ENCODE measurements at places on chromosomes 13 and 19.
A peak's percentile ranks its signal among the peaks of the same experiment; 100 is the strongest.

DNA sequence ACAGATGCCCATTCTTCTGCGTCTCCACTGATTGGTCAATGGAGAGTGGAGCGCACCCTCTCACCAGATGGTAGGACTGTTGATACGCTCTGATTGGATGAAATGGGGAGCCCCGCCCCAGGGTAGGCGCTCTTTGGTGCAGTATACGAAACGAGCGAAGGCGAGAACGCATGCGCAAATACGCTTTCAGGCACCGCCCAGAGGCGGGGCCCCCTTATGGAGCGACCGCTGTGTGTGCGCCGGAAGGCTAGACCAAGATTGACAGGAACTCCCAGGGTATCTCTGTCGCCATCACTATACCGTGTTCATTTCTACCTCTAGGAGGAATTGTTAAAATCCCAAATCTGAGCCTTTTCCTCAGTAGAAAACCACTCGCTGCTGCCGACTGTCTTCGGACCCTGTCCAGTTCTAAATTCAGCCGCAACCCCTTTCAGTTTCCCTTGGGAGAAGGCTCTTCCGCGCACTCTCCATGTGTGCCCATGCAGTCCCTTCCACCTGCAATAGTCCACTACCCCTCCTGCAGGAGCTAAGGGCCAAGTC lies 720 bp upstream of the HNRNPL start:
- peak; percentile 100 for DNase-seq

DNA sequence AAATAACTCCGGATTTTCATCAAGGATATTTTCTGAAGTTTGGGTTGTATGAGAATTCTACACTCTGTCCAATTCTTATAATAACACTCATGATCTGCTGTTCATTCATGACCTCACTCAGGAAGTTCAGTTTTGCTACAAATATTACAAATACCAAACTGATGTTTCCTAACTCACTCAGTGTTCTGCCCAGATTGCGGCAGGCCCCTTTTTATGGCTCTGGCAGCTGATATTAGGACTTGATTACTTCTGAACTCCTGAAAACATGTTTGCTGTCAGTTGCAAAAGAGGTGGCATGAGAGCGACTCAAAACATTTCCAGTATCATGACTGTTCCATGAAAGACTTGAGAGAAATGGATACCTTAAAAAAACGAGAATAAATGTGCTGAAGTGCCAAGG lies 188.0 kb downstream of the RGCC start:
- peak; percentile 95 for DNase-seq

GRCh38 chr13:94483970-94484369 lies 4.5 kb upstream of the DCT start:
- no peak for DNase-seq

- peak; percentile 88 for DNase-seq
These were observed 49.7 kb upstream of the EHD2 start for GRCh38 chr19:47663435-47663910.

GRCh38 chr19:35618857-35619256 lies 6.3 kb downstream of the HAUS5 start:
- no peak for DNase-seq

Measured in cardiac fibroblast (primary cell).